ENCODE measurements at places on chromosomes 3 and 15. TPM values are rescaled to one million over a fixed set of nuclear protein-coding genes. Genes with fewer than 3 reads are reported as not detected.

- no peak for DNase-seq
Observed at GRCh38 chr3:188034989-188035388, 119.0 kb upstream of the LPP start.

GRCh38 chr3:56782215-56782614 lies 19.5 kb downstream of the ARHGEF3 start:
- no peak for DNase-seq

ZNF35 gene
- total RNA-seq, result 4.8 TPM

GABRR3 gene
- not detected for total RNA-seq

GRCh38 chr3:32954506-32954905 lies 3.1 kb downstream of the CCR4 start:
- no peak for DNase-seq

- DNase-seq, result peak; percentile 29
Observed at GRCh38 chr15:33735637-33736247, 232.6 kb upstream of the CHRM5 start.

- peak; percentile 68 for DNase-seq
Observed at GRCh38 chr3:119579366-119580066, at the start of gene ADPRH. Gene ADPRH, plus strand, starts transcription at chr3:119579492. Its CDS starts 2,678 bp downstream, at chr3:119582170.

DNA sequence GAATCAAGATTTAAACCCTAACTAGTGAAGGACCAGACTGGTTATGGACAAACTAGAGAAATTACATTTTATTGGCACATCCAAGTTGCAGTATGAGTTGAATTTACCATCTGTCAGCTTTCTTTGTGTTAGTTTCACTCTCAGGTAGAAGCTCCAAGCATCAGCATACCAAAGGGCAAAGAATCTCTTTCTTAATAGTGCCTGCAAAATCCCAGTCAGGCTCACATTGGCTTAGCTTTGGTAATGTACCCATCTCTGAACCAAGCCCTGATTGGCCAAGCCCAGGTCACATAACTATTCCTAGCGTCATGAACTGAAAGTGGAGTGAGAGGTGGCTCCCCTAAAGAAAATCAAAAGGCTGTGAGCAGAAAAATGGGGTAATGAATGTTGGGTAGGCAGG lies 66.9 kb downstream of the CCNL1 start:
- no peak for DNase-seq

TGFBR2 gene
- total RNA-seq, result 37.2 TPM

DNA sequence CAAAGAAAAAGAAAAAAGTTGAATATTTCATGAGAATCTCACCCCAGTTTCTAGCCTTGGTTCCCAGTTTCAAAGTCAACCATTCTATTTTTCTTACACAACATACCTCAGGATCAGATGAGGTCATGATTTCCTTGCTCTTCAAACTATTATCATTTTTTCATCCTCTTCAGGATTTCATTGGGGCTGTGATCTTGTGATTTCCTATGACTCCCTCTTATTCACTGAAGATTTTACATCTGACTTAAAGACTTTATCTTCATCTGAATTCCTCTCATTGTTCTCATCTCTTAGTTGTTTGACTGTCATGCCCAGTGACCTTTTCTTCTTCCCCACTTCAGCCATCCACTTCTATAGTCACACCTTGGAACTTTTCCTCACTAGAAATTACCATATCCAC lies 3.1 kb upstream of the C3orf33 start:
- no peak for DNase-seq

DNA sequence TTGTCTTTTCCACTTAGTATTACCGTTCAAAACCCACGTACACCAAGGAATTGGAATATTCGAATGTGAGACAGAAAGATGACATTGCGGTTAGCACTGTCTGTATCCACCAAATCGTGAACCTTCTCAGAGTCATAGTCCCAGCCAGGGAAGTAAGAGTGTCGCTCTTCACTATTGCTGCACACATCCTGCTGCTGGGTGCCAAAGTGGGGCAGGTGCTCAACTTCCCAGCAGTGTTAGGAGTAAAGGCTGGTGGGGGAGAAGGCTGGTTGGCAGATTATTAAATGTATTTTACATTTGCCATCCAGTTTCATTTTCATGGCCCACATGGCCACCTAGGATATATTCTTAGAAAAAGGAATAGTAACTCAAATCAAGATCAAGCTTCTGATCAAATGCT lies 65.1 kb downstream of the PTPRG start:
- DNase-seq, result no peak

ST3GAL6 gene
- total RNA-seq, result 2.7 TPM

TMEM212 gene
- not detected for total RNA-seq

DNA sequence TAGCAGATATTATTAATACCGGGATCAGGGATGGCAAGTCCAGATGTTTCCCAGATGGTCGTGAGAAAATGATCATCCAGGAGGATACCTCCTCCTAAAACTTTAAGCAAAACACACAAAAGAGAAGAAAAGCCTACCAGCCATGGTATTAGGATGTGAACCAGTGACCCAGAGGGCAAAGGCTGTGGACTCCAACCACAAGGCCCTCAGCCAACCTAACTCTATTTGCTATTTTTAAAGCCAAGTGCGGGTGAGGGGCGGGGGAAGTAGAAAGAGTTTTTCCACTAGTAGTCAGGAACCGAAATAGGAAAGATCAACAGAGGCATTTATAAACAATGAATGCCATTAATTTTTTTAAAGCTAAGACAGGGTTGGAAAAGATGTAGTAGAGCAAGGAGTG lies 77.4 kb downstream of the STAC start:
- no peak for DNase-seq

GP5 gene
- total RNA-seq, result 0.27 TPM

GRCh38 chr3:535566-536416 lies 339.2 kb downstream of the CHL1 start:
- no peak for DNase-seq

DNA sequence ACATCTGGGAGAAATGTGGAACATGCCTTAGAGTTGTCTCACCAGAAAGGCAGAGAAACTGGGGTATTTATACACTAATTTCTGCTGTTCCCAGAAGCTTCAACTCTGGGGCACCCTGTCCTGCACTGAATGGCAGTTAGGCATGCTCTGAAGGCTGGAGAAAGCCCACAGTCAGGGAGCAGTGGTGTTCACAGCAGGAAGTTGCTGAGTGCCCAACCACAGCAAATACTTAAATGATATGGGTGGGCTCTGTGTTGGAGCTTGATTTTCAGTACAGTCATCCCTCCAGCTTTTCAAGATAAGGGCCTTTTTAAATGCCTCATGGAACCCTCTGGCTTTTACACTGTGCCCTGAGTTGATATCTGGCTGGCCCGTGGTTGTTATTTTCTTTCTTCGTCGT lies 38.7 kb upstream of the RASGRF1 start:
- DNase-seq, result no peak

DNA sequence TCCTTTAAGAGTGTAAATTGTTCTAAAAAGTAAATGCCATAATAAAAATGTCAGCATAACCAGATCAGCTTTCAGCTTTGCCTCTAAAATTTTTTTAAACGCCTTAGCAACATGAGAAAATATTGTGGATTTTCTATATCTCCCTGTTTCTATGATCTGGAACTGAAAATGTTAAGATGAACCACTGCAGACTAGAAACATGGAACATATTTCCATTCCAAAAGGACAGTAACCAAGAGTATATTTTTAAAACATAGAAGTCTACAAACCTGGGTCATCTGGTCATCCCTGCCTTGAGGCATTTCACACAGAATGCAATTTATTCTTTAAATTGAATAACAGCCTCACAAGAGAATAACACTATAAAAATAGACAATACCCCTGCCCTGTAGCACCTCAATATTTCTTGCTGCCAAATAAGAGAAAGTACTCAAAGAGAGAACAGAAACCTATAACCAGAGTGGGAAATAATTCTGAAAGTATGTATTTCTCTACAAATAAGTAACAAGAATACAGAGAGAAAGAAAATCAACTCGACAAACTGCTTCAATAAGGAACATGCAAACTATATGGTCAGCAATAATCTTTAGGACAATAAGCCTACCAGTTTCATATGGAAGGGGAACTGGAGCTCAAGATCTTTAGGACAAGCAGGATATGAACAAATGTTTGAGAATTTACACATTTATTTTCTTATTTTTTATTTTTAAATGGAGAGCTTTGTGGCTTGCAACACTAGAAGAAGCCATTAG lies 949.0 kb downstream of the EPHA3 start:
- no peak for DNase-seq

DNA sequence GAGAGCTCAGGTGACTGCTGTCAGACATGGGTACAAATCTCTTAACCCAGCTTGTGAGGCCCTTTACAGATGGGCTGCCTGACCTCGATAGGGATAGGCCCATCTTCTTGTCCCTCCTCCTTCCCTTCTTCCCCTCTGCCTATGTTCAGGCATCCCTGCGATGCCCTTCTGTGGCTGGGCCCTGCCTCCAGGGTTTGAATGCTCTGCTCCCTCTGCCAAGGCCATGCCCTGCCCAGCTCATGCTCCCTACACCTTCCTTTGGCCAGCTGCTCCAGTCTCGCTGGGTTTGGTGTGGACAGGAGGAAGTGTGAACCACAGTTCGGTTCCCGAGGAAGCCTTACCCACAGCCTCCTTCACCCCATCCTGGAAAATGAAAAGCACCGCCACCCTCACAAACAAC lies 4.3 kb downstream of the FYCO1 start:
- DNase-seq, result peak; percentile 7

GRCh38 chr3:124767264-124767663 lies 37.0 kb downstream of the UMPS start:
- no peak for DNase-seq

GRCh38 chr3:37824090-37824953 lies 37.4 kb upstream of the CTDSPL start:
- no peak for DNase-seq

NRG4 gene
- total RNA-seq, result 0.54 TPM

GRCh38 chr15:98676586-98677270 lies 28.4 kb downstream of the IGF1R start:
- DNase-seq, result no peak

GRCh38 chr15:40306908-40307307 lies 827 bp downstream of the PLCB2 start:
- DNase-seq, result no peak

HYAL3 gene
- 44.7 TPM for total RNA-seq

DNA sequence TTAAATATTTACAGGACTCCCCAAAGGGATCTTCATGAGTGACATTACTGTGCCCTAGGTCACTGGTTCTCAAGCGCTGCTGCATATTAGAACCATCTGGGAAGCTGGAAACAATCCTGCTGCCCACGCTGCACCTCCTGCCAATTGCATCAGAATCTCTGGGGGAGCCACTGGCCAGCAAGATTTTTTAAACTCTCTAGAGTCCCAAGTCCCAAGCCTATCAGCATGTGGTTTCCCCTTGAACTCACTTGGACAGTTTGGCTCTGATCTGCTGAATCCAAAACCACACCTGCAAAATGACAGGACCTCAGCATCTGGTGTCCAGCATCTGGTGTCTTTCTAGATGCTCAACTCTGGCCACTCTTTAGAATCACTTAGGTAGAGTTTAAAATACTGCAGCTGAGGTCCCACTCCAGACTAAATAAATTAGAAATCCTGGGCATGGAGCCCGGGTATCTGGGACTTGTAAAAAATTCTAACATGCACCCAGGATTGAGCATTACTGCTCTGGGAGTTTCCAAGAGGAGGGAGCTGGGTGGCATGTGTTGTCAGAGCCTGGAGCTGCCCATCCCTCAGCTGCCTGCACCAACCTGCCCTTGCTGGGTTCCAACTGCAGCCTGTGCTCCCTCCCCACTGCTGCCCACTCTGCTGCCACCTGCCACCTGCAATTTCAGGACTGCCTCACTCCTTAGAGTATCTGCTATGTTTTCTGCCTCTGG lies 311.3 kb downstream of the SLC9A9 start:
- DNase-seq, result no peak

DNA sequence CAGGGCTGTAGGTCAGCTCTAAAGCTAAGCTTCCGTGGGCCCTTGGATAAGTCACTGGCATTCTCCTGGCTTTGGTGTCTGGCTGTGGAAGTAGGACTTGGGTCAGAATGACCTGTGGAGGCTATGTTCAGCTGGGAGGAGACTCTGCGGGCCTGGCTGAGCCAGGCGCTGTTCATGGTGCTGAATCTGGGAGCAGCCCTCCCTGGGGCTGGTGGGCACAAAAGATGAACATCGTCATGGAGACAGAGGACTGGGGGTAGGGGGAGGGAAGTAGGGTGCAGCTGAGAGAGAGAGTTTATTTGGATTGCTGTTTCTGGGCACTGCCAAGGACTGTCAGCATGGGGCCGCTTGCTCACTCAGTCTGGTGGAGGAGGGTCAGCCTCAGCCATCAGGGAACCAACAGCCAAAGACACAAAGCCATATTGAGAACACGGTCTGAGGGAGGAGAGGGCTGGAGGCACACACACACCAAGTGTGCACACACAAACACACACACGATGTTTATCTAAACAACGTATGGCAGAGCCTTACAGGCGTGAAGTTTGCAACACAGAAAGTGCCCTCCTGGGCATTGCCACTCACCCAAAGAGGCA lies 120.7 kb upstream of the LINGO1 start:
- DNase-seq, result peak; percentile 55

DNA sequence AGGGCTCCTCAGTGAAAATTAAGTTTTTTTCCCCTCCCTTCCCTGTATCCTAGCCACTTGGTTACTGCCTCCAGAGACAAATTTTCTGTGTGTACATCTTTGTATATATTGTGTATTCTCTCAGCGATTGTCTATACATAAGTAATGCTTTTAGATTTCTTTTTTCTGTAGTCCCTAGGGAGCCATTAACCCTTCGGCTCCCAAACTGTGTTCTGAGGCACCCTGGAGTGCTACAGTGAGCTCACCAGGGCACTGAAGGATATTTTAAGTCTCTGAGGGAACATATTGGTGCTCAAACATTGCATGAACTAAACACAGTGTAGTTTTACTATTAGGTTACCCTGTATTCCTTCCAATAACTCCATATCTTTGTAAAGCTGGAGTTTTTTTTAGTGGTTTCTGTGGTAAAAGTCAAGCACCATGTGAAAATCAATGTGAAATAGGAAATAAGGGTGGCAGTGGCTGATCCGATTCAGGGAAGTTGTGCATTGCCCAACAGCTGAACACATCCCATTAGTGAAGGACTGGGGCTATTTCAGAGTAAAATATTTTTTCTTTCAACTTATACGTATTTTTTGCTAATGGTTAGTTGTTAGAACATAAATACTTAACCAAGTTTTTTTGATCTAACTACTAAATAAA lies 43.0 kb downstream of the USP13 start:
- no peak for DNase-seq
